NCI-H187 treated with DMSO at 0.1 percent for 48 hours (cell line): ENCODE measurements at places on chromosomes 7 and 10.

- DNase-seq, result no peak
These were observed 843.6 kb downstream of the PCDH15 start for GRCh38 chr10:53957401-53957800.

GRCh38 chr10:44995914-44996669, 4.6 kb upstream of the ZNF22 start:
- no peak for DNase-seq

GRCh38 chr10:52198540-52198939, 115.5 kb upstream of the DKK1 start:
- no peak for DNase-seq

- DNase-seq, result no peak
These were observed 134.4 kb downstream of the ITGA8 start for GRCh38 chr10:15585303-15585715.

DNA sequence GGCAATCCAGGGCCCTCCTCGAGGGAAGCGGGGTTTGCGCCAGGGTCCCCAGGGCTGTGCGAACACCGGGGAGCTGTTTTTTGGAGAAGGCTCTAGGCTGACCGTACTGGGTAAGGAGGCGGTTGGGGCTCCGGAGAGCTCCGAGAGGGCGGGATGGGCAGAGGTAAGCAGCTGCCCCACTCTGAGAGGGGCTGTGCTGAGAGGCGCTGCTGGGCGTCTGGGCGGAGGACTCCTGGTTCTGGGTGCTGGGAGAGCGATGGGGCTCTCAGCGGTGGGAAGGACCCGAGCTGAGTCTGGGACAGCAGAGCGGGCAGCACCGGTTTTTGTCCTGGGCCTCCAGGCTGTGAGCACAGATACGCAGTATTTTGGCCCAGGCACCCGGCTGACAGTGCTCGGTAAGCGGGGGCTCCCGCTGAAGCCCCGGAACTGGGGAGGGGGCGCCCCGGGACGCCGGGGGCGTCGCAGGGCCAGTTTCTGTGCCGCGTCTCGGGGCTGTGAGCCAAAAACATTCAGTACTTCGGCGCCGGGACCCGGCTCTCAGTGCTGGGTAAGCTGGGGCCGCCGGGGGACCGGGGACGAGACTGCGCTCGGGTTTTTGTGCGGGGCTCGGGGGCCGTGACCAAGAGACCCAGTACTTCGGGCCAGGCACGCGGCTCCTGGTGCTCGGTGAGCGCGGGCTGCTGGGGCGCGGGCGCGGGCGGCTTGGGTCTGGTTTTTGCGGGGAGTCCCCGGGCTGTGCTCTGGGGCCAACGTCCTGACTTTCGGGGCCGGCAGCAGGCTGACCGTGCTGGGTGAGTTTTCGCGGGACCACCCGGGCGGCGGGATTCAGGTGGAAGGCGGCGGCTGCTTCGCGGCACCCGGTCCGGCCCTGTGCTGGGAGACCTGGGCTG, 26.0 kb downstream of the PRSS2 start:
- no peak for DNase-seq

- no peak for DNase-seq
These were observed 2.0 kb upstream of the PURB start for GRCh38 chr7:44887293-44887692.

DNA sequence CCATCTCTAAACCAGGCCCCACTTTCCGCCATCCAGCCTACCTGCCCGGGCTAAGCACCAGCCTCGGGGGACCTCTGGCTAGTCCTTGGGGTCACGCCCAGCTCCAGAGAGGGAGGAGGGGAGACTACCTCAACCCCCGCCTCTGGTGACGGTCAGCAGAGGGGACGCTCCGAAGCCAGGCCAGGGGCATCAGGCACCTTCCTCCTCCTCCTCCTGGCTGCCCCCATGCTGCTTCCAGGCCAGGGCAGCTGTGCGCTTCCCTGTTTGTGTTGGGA, 4.0 kb upstream of the SMARCD3 start:
- DNase-seq, result no peak

- DNase-seq, result no peak
These were observed 35.8 kb downstream of the PDGFA start for GRCh38 chr7:483656-484355.

GRCh38 chr7:121385800-121386179, 10.3 kb downstream of the FAM3C start:
- DNase-seq, result no peak

DNA sequence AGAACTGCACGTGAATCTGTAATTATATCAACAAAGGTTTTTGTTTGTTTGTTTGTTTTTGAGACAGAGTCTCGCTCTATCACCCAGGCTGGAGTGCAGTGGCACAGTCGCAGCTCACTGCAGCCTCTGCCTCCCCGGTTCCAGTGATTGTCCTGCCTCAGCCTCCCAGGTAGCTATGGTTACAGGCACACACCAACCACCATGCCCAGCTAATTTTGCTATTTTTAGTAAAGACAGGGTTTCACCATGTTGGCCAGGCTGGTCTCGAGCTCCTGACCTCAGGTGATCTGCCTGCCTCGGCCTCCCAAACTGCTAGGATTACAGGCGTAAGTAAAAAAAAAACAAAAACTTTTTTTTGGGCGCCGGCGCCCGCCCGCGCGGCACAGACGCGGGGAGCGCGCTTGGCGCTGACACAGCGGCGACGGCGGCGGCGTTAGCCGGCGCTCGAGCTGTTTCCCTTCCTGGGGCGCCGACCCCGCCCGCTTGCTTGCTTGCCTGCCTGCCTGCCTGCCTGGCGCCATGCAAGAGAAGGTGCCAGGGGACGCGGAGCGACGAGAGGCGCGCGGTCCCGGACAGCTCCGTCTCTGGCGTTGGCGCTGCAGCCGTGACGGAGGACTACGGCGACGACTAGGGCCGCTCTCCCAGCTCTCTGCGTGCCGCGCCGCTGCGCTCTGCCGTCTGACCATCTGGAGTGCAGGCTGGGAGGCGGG, 171.4 kb upstream of the NUPR2 start:
- DNase-seq, result no peak

DNA sequence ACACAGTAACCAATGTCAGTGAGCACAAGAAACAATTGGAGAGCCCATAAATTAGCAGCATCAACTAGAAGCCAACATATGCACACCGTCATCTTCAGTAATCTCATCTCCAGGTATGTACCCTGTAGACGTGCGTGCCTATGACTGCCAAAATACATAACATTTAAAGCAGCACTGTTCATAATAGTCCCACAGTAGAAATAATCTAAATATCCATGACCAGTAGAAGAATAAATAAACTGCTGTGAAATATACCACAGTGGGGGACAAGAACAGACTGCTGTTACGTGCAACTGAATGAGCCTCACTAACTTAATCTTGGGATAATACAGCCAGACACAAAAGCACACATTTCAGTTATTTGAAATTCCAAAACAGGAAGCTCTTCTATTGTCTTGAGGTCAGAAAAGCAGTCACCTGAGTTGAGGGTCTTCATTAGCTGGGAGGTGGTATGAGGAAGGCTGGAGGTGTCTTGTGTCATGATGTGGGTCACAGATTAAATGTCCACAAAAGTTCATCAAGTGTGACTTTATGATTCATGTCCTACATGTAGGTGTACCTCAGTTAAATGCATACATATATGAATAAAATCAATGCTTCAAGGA, 454.2 kb upstream of the AKR1E2 start:
- no peak for DNase-seq

- DNase-seq, result no peak
These were observed 35.8 kb downstream of the DDIT4 start for GRCh38 chr10:72309290-72310240.

DNA sequence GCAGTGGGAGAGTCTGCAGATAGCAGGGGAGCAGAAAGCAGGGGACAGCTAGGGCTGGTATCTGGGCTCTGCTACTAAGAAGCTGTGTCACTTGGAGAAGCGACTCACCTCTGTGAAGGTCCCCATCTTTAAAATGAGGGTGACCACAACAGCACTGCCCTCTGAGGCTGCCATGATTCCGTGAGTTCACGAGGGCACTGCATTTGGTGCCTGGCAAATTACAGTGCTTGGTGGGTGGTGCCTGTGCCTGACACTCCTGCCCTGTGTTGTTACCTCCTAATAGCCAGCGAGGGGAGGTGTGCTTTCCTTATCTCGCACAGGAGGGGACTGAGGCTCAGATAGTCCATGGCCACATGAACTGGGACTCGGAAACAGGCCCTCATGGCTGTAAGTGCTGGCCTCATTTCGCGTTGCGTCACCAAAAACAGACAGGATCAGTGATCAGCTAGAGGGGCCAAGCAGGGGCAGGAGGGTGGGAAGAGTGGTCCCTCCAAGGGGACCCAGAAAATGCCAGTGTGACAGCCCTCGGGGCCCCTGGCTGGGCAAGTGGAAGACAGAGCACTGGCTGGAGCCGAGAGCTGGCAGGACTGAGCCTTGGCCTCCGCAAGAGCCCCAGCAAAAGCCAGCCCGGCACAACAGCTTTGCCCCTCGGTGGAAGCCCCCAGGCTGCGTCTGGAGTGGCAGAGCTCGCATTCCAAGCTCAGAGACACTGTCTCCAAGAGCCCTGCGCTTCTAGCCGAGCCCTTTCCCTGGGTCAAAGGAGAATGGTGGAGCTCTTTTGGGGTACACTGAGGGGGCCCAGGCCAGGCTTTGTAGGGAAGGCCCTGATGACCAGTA, 17.3 kb upstream of the BNIP3 start:
- no peak for DNase-seq

- DNase-seq, result no peak
These were observed 60.6 kb upstream of the ANTXRL start for GRCh38 chr10:46226232-46226631.

- no peak for DNase-seq
These were observed 85.0 kb upstream of the FGL2 start for GRCh38 chr7:77284616-77285015.

- DNase-seq, result no peak
These were observed 46.1 kb downstream of the MPP7 start for GRCh38 chr10:28256776-28257175.

- DNase-seq, result no peak
These were observed 663.6 kb downstream of the PARD3 start for GRCh38 chr10:34151481-34151880.

- DNase-seq, result no peak
These were observed 177.5 kb downstream of the TWIST1 start for GRCh38 chr7:18939771-18940592.

- DNase-seq, result no peak
These were observed 111.8 kb upstream of the GPR141 start for GRCh38 chr7:37571806-37572205.

- DNase-seq, result no peak
These were observed 7.3 kb downstream of the ZMIZ2 start for GRCh38 chr7:44755698-44756627.

DNA sequence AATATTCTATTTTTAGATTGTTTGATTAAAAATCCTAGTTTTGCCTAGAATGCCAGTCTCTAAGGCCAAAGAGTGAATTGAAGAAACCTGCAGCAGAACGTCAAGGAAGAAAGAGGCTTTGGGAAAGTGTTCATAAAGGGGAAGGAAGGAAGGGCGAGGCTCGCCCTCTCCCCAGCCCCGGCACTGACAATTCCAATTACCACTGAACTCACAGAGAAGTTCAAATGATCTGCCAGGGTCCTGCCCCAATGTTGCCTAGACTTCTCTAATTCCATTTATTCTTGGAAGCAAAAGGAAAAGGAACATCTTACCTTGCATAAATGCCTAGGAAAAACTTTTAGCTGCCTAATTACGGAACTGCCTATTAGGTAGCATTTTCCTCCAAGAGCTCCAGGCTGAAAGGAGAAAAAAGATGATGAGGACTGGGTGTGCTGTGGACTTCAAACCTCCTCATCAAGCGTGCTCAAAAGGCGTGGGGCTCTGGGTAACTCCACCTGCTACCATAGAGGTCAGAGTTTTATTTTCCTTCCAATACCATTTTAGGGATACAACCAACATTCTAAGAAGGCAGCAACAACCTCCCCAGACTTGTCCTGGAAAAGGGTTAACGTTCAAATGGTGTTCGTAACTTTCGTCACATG, 134.5 kb downstream of the PKD1L1 start:
- DNase-seq, result no peak

DNA sequence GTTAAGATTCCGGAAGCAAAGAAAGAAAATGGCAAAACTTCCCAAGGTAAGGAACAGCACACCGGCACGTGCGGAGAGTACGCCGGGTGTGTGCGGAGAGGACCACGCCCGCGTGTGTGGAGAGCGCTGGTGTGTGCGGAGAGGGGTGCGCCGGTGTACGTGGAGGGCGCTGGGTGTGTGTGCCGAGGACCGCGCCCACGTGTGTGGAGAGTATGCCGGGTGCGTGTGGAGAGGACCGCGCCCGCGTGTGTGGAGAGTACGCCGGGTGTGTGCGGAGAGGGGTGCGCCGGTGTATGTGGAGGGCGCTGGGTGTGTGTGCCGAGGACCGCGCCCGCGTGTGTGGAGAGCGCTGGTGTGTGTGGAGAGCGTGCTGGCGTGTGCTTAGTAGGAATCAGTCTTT, 48.6 kb upstream of the DPYSL4 start:
- no peak for DNase-seq

- no peak for DNase-seq
These were observed 125.7 kb downstream of the ADCY1 start for GRCh38 chr7:45699726-45700390.

DNA sequence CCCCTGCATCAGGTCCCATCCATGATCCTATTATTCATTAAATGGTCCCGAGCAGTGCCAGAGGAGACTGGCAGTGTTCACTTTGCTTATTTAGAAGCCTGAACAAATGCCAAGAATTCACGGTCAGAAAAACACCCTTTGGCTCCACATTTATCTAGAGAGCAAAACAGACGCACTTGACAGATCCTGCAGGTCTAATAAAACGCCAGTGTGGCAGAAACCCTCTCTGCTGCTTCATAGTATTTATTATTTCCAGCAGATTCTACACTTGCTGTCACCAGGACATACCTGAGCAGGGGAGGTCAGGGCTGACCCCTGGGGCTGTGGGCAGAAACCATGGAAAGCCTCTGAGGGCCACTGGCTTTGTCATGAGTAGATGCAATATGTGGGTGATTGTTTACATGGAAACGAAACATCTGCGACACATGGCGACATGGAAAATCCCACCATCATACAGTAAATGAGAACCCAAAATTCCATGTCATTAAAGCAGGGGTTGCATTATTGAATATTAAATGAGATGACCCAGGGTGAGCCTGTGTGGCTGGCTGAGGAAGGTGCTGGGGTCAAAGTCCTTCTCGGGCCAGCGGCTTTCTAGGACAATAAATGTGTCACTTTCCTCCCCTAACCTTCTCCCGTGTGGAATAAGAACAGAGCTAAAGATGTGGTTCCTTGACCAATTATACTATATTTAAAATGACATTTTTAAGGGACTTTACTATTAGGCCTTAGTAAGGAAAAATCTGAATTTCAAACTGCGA, 205.9 kb upstream of the SVIL start:
- no peak for DNase-seq

- no peak for DNase-seq
These were observed 32.6 kb upstream of the ELN start for GRCh38 chr7:73995330-73995729.

GRCh38 chr7:85186083-85186520, 754 bp downstream of the SEMA3D start:
- no peak for DNase-seq
